ENCODE measurements at places on chromosomes 6 and 20. TPM values are rescaled to one million over a fixed set of nuclear protein-coding genes. Genes with fewer than 3 reads are reported as not detected.

PNLDC1 gene
- total RNA-seq: not detected

HAO1 gene
- total RNA-seq: not detected

SIRPB1 gene
- 0.74 TPM for total RNA-seq

SNAI1 gene
- 0.62 TPM for total RNA-seq

CCNC gene
- 93.1 TPM for total RNA-seq

RNF5 gene
- 59.4 TPM for total RNA-seq

RHAG gene
- not detected for total RNA-seq

SH3BGRL2 gene
- 2.3 TPM for total RNA-seq

OLIG3 gene
- total RNA-seq: not detected

DLL1 gene
- total RNA-seq: 4.7 TPM

GABRR1 gene
- total RNA-seq: 0.02 TPM

FERMT1 gene
- 7.0 TPM for total RNA-seq

CDH26 gene
- not detected for total RNA-seq

PTPRK gene
- 41.8 TPM for total RNA-seq

NXT1 gene
- 102 TPM for total RNA-seq

TFAP2C gene
- 1.9 TPM for total RNA-seq

FOXF2 gene
- total RNA-seq: not detected

FOXC1 gene
- total RNA-seq: 4.6 TPM

BPIFB3 gene
- not detected for total RNA-seq

NKAIN2 gene
- total RNA-seq: not detected

FAM83D gene
- total RNA-seq: 103 TPM
